ENCODE measurements at places on chromosomes 12 and 14. TPM values are rescaled to one million over a fixed set of nuclear protein-coding genes. Genes with fewer than 3 reads are reported as not detected.

The CIDEB gene
- 24.4 TPM for polyA plus RNA-seq

The KCNMB4 gene
- 14.1 TPM for polyA plus RNA-seq

The KRT74 gene
- polyA plus RNA-seq = not detected

- no peak for DNase-seq
Observed at GRCh38 chr14:69366069-69366468, 32.0 kb downstream of the ERH start.

GRCh38 chr12:61412201-61412600, 848.0 kb upstream of the USP15 start:
- no peak for DNase-seq

DNA sequence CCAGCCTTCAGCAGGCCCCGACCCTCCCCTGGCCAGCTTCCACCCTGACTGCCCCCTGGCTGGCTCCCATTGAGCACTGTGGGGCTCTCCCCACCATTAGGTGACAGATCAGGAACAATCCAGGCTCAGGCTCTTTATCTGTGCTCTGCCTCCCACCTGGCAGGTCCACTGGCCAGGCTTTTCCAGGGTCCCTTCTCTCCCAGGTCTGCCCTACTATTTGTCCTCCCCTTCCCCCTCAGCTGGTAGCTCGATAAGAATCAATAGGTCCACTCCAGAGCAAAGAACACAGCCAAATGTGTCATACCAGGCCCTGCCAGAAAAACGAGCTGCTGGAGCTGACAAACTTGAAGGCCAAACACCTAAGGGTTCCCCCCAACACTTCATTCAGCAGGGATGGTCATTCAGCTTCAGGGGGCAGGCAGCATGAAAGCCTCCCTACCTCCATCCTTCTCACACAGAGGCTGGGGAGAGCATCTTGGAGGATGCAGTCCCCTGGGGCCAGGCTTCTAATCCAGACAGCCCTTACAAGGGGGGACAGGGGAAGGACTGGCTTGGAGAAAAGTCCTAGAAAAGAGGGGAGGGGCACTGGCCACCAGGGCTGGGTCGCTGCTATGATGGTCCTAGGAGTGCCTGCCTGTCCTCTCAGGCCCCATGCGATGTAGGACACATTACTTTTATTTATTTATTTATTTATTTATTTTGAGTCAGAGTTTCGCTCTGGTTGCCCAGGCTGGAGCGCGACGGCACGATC, 1.9 kb upstream of the KRT18 start:
- no peak for DNase-seq

- peak; percentile 80 for DNase-seq
Observed at GRCh38 chr12:13100882-13101769, 2.3 kb downstream of the GSG1 start.

- no peak for DNase-seq
Observed at GRCh38 chr14:75909630-75910029, 72.2 kb downstream of the TGFB3 start.

DNA sequence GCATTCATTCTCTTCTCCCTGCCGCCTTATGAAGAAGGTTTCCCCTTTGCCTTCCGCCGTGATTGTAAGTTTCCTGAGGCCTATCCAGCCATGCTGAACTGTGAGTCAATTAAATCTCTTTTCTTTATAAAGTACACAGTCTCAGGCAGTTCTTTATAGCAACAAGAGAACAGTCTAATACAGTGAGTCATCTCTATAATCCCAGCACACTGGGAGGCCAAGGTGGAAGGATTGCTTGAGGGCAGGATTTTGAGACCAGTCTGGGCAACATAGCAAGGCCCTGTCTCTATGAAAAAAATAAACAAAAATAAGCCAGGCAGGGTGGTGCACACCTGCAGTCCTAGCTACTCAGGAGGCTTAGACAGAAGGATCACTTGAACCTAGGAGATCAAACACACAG, 259.9 kb downstream of the CEP128 start:
- DNase-seq = no peak

DNA sequence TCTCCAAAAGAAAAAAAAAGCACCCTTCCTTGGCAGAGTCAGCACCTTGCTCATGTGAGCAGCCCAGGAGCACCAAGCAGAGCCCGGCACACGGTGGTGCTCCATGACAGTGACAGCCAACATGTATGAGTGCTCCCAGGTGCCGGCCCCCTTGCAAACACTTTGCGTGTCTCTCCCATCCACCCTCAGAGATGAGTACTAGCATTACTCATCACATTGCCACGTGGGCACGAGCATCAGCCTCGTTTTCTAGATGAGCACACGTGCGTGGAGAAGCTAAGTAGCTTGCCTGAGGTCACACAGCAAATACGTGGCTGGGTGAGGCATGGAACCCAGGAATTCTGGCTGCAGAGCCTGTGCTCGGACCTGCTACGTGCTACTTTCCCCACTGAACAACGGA, 177.9 kb upstream of the PRMT8 start:
- DNase-seq = no peak

DNA sequence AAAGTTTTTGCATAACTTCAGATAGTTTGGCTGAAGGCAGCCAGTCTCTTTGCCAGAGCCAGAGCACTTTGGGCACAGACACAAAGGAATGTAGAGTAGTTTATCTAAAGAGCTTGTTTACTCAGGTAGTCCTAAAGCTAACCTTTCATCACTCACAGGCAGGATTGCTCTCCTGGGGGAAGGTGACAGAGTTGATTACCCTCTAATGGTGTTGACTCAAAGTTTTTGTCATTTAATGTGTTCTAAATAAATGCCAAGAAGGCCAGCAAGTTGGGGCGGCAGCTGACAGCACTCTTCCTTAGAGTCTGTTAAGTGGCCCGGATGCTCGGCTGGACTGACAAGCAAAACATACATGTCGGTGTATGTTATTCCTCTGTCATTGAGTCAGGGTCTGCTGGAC, 9.3 kb upstream of the TAS2R46 start:
- no peak for DNase-seq

Measured in left renal pelvis (tissue), 4 donors.